ENCODE measurements at places on chromosomes 3 and 15.
A peak's percentile ranks its signal among the peaks of the same experiment; 100 is the strongest.

GRCh38 chr3:77427528-77427927 is 387.6 kb downstream of the ROBO2 start:
- no peak for DNase-seq

DNA sequence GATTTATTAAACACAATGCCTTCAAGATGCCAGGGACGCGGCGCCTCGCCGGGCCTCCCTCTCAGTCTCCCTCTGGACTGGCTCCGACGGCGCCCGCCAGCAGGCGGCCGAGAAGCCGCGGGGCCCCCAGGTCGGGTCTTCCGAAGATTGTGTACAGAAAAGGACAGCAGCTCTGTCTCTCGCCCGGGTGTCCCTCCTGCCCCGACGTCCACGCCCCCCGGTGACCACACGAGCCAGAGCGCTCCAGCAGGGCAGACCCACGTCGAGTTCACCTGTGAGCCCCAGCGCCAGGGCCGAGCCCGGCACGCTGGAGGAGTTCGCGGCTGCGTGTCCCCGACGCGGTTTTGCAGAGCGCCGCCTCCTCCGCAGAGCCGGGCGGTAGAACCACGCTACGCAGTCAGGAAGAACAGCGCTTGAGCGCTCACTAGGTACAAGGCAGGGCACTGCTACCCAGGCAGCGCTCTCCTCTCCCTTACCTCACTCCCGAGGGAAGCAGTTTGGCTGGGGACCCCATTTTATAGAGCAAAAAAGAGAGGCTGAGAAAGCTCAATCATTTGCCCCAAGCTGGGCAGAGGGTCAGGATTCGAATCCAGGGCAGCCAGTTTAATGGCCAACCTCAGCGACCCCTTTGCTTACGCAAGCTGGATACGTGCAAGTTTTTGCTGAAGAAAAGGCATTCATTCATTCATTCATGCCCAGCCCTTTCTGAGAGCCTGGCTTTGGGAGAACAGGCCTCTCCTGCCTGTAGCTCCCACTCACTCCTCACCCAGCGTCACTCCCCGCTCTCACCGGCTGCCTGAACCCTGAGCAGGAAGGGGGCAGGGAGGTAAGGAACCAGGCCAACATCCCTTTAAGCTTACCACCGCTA is 3.0 kb upstream of the TLE3 start:
- peak; percentile 73 for DNase-seq

DNA sequence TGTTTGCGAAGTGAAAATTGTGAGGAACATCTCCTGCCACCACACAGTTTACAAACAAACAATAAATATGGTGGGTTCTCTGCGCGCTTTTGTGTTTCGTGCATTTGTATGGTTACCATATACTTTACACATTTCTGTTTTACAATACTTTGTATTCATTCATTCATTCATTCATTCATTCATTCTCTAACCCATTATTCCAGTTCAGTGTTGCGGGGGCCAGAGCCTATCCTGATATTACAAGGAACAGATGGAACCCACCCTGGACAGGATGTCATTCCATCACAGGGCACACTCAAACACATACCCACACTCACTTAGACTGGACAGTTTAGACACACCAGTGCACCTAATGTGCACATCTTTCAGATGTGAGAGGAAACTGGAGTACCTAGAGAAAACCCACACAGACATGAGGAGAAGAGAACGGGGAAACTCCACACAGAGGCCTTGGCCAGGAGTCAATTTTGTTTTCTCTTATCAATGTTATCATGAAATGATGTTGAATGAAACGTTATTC is 160.5 kb downstream of the FNDC3B start:
- no peak for DNase-seq

- DNase-seq: no peak
These were observed 75.0 kb downstream of the TTBK2 start for GRCh38 chr15:42845581-42845980.

DNA sequence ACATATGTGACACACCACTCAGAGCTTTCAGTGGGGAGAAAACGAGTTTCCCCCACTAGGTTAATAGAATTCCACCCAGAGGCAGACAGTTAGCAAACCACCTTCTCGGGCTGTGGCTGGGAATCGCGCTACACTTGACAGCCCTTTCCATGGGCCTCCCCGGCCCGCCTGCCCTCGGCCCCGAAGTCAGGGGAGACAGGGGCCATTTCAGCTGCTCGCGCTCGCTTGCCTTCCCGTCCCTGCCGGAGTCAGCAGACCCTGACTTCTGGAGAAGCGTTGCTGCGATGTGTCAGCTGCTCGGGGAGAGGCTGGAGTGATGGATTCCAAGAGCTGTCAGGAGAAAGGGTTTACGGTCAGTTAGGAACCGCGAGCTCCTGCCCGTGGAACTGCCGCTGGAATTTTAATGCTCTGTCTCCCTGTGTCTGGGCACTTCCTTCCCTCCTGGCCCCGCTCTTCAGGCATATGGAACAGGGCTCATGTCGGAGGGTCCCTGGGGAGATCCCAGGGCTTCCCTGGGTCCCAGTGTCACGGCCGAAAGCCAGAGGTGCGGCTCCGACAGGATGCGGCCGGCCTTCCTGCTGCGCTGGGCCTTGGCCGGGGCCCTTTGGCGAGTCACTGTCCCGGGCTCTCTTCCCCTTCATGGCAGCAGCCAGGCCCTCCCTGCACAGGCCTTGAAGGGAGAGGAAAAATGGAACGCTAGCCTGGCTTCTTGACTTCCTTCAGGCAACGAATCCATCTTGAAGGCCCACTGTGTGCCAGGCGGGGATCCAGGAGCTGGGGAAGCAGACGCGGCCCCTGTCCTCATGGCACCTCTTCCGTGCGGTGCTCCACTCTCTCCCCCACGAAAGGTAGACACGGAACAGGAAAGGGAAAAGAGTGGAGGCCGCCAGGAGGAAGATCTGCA is 38.4 kb upstream of the VPS8 start:
- no peak for DNase-seq

GRCh38 chr15:44811337-44811736 is 75.0 kb downstream of the TRIM69 start:
- DNase-seq: no peak

GRCh38 chr3:147049305-147049704 is 357.0 kb downstream of the ZIC4 start:
- DNase-seq: no peak

DNA sequence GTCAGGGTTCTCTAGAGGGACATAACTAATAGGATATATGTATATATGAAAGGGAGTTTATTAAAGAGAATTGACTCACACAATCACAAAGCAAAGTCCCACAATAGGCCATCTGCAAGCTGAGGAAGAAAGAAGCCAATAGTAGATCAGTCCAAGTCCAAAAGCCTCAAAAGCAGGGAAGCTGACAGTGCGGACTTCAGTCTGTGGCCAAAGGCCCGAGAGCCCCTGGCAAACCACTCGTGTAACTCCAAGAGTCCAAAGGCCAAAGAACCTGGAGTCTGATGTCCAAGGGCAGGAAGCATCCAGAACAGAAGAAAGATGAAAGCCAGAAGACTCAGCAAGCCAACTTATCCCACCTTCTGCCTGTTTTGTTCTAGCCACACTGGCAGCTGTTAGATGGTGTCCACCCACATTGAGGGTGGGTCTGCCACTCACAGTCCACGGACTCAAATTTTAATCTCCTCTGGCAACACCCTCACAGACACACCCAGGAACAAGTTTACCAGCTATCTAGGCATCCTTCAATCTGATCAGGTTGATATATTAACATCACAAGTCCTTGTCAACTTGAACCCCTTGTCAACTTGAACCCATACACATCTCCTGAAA is 54.2 kb upstream of the ACAD9 start:
- DNase-seq: no peak

DNA sequence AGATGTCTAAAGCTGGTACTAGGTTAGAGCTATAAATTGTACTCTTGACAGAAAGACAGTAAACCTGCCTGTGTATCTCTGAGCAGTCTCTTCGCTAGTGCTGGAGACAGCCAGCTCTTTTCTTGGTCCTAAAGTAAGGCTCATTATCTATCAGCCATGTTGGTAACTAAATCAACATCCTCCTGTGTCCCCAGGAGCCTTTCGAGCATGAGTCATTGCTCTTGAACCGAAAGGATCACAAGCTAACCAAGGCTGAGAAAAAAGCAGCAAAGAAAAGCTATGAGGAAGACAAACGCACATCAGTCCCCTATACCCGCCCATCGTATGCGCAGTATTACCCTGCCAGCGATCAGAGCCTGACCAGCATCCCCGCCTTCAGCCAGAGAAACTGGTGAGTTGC is 25.0 kb upstream of the TEX264 start:
- no peak for DNase-seq

- DNase-seq: no peak
These were observed 10.6 kb upstream of the MINDY2 start for GRCh38 chr15:58760385-58761009.

DNA sequence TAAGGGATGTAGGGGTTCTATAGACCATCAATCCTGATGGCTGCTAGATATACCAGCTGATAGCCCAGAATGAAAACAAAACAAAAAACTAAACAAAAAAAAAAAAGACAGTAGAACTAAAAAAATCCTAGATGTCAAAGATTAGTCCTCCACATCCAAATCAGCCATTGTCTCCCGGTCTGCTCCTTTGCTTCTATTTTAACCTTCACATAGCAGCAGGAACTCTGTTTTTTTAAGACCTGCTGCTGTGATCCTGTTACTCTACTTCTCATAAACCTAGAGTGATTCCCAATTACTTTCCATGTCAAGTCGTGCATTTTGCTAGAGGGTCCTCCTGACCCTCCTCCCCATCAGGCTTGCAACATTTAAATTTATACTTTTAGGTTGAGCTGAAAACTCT is 2.5 kb downstream of the IFT122 start:
- DNase-seq: no peak

DNA sequence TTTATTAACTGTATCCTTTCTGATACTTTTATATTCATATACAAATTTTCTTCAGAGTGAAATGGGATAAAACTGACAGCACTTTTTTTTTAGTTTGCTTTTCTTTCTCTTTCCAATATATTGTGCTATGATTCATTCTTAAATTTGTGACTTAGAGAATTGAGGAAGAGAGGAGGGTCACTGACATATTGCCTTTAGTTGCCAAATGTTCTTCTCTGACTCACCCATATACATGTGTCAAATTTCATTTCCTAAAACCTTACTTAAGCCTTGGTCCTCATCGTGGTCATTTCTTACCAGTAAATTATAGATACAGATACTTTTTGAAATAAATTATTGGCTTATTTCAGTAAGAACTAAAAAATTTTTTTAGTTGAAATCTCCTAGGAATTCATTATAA is 53.9 kb downstream of the CLASP2 start:
- no peak for DNase-seq

GRCh38 chr3:69129531-69129930 is 7.1 kb upstream of the LMOD3 start:
- DNase-seq: no peak

DNA sequence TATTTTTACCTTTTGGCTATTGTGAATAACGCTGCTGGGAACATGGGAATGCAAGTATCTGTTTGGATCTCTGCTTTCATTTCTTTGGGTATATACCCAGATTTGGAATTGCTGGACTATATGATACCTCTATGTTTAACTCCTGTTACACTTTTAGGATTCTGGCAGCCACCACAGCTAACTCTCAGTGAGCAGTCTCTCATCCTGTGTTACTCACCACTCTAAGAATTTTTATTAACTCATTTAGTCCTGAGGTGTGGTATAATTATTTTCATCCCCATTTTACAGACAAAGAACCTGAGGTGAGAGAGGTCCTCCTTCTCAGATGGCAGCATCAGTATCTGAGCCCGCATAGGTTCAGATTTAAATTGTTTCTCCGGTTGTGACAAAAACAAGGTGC is 1.1 kb downstream of the SPATA12 start:
- DNase-seq: no peak

DNA sequence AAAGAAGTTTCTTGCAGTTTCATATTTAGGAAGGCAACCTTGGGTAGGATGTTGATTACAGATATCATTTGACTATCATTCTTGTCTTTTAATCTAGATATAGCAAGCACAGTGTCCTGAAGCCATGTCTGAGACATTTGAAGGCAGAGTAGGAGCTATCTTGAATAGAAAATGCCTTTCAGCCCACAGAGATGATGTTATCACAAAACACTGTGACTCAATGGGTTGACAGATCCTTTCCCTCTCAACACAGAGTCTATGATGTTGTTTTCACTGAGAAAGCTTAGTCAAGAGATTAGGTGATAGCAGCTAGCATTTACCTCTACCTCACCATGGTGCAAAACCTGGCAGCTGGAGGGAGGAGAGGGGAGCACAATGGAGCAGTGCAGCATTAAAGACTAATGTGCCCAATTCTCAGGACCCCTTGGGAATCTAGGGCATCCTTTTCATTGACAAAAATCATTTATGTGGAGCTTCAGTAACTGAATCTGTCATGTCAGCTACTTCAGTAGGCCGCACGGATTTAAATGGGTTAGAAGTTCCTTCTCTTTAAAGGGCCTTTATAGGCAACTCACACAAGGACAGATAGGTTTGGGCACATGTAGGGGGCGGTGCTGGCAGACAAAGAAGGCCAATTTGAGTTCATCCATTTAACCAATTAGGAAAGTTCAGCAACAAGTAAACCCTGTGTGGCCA is 121.8 kb downstream of the AGBL1 start:
- no peak for DNase-seq

DNA sequence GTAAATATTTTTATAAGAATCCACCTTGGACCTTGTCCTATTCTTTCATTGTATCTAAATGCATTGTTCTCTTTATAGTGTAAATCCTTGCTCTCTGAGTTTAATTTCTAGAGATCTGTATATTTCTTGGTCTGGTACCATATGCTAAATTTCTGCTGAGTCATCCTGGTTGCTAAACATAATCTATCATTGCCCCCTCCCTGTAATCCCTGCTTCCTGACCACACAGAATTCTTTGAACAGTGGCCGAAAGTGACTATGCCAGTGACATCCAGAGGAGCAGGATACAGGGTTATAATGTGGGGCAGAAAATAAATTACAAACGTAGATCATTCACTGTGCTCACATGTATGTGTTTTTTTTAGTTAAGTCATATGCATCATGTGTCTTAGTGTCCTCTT is 143.1 kb downstream of the DIPK2A start:
- no peak for DNase-seq
